ENCODE measurements at places on chromosomes 12 and 14.
A peak's percentile ranks its signal among the peaks of the same experiment; 100 is the strongest.

DNA sequence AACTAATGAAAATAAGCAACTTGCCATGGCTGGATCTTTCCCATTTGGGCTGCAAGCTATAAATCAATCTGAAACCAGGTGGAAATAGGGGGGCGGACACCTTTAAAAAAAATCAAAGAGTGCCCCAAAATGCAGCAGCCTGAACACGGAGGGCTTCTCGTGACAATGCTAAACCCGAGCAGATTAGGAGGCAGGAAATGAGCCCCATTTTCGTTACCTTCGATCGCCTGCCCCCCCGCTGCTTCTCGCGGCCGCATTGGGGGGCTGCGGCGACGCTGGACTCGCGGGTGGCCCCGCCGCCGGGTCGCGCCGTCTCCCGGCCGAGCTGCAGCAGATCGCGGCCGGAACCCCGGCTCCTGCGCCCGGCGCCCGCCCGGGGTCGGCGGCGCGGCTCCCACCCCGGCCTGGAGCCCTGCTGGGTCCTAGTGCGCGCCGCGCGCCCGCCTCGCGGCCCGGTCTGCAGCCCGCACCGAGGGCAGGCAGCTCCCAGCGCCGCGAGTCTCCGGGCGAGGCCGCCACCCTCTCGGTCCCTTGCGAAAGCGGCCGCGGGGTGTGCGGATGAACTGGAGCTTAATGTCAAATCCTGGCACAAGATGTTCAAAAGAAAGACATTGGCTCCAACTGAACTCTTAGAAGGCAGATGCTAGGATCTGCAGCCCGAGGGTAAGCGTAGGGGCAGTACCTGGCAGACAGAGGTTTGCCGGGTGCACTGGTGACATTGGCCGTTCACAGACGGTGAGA lies 201.9 kb upstream of the FOXN3 start:
- no peaks in the 10 kb centered on the region for H3K27me3 ChIP-seq
- H3K36me3 ChIP-seq = no peaks in the 10 kb centered on the region

GRCh38 chr14:82390586-82390985 lies 856.9 kb upstream of the SEL1L start:
- no peak for DNase-seq
- no peak overlapping the region for H3K4me3 ChIP-seq
- H3K27me3 ChIP-seq = no peaks in the 10 kb centered on the region
- H3K4me1 ChIP-seq = no peaks in the 10 kb centered on the region
- H3K36me3 ChIP-seq = no peaks in the 10 kb centered on the region

DNA sequence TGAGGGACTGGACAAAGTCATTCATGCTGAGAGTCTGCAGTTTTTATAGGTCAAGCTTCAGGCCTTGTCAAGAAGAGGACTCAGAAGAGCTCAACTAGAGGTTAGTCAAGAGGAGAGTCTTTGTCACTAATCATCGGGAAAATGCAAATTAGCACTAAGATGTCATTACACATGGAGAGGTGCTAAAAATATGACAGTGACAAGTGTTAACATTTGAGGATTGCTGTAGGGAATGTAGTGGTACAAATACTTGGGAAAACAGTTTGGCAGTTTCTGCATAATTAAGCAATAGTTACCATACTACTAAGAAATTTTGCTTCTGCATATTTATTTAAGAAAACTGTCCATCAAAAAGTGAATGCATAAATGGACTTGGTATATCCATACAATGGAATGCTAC lies 60.9 kb upstream of the CSRP2 start:
- no peak overlapping the region for H3K27ac ChIP-seq
- H3K27me3 ChIP-seq = peaks cover 6% of the 10 kb centered on the region
- no peaks in the 10 kb centered on the region for H3K4me1 ChIP-seq
- no peaks in the 10 kb centered on the region for H3K36me3 ChIP-seq
- H3K4me3 ChIP-seq = no peak overlapping the region

DNA sequence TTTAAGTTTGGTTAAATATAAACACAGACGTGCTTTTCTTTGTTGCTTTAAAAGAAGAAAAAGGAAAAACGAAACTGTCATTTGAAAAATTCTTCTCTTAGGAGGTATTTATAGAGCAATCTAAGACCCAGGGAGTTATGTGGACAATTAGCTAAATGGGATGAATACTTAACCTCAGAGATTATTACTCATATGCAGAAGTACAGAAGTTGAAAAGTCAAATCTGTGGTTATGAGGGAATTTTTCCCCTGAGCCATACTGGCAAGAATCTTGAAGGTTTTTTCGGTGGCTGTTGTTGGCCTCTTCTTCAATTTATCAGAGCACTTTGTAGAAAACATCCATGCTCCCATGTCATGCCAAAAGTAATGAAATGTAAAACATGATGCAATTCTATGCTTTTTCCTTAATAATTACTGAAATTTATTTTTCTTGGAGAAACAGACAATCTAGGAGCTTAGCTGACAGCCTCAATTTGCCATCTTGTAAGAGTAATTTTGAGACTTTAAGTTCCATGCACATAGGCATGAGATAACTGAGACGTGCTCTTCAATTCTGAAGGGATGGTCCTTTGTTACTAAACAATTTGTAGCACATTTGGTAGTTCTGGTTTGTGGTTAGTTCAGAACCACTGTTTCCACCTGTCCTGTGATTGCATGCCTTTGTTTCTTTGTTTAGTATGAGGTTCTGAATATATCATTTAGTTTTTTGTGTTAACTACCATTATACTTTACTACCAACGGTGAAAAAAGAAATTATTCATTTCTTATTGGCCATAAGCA lies 126.6 kb downstream of the BCAT1 start:
- H3K27me3 ChIP-seq = no peaks in the 10 kb centered on the region
- peaks cover 17% of the 10 kb centered on the region for H3K36me3 ChIP-seq
- H3K4me1 ChIP-seq = no peaks in the 10 kb centered on the region
- no peak overlapping the region for H3K4me3 ChIP-seq
- no peak overlapping the region for H3K27ac ChIP-seq

DNA sequence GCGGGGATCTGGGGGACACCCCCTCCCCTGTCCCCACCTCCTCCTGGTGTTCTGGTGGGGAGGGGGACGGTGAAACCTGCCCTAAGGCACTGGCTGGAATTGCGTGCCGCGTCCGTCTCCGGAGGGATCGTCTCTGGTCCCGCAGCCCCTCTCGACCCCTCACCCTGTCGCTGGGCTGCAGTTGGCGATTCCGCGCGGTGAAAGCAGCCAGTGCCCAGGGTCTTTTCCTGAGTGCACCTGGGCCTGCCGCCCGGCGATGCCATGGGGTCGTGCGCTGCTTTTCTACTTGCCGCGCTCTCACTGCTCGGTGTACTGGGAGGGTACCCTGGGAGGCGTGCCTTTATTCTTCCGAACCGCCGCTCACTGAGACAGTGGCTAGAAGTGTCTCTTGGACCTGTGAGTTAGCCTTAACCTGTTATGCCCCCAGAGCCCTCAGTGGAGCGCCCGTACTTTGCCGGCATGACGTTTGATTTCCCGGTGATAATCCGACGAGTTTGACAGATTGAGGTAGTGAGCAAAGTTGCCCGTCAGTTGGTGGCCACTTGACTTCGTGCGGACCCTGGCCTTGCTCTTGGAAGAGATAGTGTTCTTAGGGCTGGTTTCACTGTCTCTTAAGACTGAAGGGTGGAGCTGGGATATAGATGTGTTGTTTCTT lies 788 bp downstream of the SFSWAP start:
- H3K4me3 ChIP-seq = peak overlapping the region; percentile 97
- H3K36me3 ChIP-seq = peaks cover 32% of the 10 kb centered on the region
- H3K27me3 ChIP-seq = peaks cover 2% of the 10 kb centered on the region
- H3K4me1 ChIP-seq = peaks cover 25% of the 10 kb centered on the region

Measured in activated CD8-positive, alpha-beta T cell treated with anti-CD3 and anti-CD28 coated beads, Interleukin-2, amount 10 ng/mL, durations not matched to agents 7 days and 5 days (primary cell).